NCI-H1092 (cell line): ENCODE measurements at places on chromosomes 4 and X.

- DNase-seq = no peak
Observed at GRCh38 chr4:60575336-60575735, 624.8 kb upstream of the ADGRL3 start.

DNA sequence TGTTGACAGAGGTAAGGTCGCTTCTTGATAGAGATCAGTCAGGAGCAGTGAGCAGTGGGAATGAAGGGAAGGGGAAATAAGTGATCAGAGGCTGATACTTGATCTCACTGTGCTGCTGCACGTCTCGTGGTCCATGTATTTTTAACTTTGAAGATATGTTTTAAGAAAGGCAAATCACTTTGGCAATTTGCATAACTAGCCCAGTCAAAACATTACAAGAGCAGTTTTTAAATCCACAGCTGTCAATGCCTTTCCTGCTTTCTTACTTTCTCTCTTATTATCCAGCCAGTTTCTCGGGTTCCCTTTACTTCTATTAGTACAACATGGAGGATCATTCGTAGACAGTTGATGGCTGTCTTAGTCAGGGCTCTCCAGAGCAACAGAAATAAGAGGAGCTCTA is 472.8 kb downstream of the TMA16 start:
- no peak for DNase-seq

DNA sequence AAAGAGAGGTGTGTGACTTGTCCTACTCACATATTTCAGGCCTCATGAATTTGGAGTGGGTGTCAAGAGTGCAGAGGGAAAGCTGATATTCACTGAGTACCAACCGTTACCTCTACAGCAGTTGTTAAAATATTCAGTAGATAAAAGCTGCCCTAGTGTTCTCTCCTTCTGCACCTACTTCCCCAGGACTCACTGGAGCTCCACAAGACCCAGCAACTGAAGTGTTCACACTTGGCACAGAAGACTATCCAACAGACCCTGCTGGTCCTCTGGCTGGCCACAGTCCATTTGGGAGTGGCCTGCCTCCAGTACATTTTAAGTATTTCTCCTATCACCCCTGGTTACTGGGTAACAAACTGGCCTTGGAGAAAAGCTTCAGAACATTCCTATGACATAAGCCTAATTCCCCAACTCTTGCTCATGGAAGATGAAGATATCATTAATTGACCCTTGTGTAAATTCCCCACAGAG is 70.8 kb downstream of the PPARGC1A start:
- no peak for DNase-seq

DNA sequence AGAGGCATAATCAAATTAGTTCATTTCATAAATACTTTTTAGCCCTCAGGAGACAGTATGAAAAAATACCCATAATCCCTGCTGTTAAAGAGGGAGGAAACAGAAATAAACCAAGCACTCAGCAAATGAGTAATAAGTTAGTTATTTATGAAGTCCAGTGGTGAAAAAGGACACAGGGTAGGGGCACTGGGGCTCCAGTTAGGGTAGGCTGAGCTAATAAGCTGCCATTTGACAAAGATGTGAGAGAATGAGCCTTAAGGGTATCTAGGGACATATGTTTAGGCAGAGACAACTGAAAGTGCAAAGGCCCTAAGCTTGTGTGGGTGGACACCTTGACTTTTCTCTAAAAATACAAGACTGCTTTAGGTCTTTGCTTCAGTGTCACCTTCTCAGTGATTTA is 94.4 kb downstream of the IL15 start:
- no peak for DNase-seq

GRCh38 chr4:80096175-80096850 is 23.3 kb upstream of the ANTXR2 start:
- no peak for DNase-seq

DNA sequence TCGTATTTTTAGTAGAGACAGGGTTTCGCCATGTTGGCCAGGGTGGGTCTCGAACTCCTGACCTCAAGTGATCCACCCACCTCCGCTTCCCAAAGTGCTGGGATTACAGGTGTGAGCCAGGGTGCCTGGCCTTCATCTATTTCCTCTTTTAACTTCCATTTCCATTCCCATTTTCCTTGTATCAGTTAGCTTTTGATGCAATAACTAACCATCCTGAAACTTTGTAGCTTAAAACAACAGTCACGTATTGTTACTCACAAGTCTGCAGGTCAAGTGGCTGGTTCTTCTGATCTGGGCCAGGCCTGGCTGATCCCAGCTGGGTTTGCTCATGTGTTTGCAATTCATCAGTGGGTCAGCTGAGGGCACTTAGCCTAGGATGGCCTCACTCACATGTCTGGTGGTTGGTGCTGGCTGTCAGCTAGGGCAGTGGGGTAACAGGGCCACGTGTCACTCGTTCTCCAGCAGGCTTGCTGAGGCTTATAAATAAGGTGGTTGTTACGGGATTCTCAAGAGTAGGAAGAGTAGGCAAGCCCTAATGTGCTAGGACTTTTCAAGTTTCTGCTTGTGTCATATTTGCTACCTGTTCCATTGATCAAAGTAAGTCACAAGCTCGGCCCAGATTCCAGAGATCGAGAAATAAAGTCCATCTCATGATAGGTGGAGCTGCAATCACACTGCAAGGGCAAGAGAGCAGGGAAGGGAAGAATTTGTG is 88.2 kb downstream of the SOWAHB start:
- no peak for DNase-seq

GRCh38 chr4:115278830-115279229 is 165.4 kb upstream of the NDST4 start:
- no peak for DNase-seq

GRCh38 chr4:42541647-42542046 is 115.3 kb downstream of the ATP8A1 start:
- DNase-seq = no peak

DNA sequence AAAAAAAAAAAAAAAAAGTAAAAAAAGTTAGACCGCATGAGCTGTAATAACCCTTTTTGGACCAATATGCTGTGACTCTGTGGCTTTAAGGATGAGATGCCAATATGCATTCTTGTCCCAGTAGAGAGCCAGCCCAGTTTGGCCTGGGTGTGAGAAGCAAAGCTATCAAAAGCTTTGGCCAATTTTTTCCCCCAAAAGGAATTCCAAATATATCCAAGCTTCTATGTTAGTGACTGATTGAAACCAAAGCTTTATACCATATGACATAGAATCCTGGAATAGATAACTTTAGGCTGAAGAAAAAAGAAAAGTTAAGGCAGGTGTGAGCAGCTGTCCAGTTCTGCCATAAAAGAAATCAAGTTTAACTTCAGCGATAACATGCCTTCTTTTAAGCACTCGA is 30.5 kb upstream of the RBPJ start:
- DNase-seq = no peak

DNA sequence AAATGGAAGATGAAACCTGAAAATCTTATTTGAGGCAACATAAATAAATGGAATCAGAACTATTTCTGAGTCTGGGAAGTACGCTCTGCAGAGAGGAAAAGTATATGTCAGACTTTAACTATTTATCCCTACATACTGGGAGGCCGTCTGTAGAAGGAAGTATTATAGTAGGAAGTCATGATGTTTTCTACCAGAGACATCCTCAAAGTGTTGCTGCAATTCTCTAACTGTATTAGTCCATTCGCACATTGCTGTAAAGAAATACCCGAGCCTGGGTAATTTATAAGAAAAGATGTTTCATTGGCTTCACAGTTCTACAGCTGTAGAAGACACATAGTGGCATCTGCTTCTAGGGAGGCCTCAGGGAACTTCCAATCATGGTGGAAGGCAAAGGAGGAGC is 88.7 kb upstream of the TBL1X start:
- no peak for DNase-seq

DNA sequence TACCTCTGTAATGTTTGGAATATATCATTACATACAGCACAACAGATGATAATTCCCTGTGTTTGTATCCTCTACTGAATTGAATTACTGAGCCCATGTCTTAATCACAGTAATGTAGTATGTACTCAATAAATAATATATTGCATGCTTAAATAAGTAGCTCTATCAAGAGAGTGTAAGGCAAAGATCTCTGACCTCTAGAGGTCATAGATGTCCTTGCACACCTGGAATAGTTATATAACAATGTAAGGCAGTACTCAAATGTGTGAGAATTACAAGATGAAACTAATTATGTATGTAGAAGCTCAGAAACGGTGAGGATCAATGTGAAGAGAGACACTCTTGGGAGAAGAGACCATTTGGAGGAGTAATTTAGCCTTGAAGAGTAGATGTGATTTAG is 14.3 kb upstream of the GCNA start:
- DNase-seq = no peak

DNA sequence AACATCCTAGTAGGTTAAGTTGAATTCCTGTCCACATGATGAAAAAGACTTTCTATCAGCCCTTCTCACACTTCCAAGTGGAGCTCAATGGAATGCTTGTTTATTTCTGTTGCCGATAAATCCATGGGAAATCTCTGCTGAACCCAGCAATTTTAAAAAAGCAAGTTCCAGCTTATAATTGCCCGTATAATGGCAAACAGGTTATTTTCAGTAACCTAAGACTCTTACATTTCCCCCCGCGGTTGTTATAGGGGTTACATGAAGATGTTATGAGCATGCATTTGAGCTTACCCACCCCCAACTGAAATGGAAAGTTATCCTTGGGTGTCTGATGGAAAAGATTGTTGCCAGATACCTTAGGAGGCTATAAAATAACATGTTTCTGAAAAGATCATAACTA is 136.2 kb downstream of the PALLD start:
- DNase-seq = no peak

- no peak for DNase-seq
Observed at GRCh38 chrX:140664939-140665338, 44.6 kb upstream of the LINC00632 start.

DNA sequence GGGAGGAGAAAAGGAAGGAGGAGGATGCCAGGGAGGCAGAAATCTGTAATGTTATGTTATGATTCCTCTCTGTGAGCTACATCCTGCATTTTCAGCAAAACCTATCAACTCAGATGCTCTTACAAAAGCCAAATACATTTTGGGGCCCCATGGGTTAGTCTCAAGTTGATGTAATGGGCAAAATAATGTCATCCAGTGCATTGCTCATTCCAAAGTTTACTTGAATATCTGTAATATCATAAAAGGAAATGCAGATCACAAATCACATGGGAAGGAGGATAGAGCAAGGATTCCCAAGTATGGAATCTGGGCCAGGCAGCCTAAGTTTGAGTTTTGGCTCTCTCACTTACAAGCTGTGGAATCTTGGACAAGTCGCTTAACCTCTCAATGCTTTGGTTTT is 74.9 kb upstream of the SOD3 start:
- DNase-seq = no peak

DNA sequence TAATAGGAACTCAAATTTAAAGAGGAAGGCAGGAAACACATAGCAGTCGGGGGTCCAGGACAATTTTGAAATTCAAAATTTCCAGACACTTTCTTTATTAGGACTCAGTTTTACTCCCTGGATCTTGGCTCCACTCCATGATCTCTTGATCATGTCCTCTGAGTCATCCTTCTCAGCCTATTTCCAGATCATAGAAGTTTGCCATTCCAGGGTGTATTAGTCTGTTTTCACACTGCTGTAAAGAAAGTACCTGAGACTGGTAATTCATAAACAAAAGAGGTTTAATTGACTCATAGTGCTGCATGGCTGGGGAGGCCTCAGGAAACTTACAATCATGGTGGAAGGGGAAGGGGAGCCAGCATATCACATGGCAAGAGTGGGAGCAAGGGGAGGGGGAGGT is 564.7 kb upstream of the ACTRT1 start:
- DNase-seq = no peak

DNA sequence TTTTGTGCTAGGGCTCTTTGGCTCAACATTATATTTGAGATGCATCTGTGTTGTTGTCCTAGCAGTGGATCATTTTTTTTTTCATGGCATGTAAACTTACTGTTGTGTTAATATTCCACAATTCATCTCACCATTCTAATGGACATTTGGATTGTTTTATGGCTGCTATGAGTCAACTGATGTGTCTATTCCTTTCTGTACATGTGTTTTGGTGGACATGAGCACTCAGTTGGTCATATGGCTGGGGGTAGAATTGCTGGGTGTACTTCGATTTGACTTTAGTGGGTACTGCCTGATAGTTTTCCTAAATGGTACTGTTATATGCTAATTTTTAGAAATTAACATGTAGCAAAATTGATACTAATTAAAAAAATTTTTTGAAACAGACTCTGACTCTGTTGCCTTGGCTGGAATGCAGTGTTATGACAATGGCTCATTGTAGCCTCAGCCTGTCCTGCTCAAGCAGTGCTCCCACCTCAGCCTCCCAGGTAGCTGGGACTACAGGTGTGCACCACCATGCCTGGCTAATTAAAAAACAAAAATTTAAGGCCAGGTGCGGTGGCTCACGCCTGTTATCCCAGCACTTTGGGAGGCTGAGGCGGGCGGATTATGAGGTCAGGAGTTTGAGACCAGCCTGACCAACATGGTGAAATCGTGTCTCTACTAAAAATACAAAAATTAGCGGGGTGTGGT is 9.0 kb downstream of the FAM193A start:
- no peak for DNase-seq

- DNase-seq = no peak
Observed at GRCh38 chr4:150501983-150502382, 80.0 kb upstream of the MAB21L2 start.

DNA sequence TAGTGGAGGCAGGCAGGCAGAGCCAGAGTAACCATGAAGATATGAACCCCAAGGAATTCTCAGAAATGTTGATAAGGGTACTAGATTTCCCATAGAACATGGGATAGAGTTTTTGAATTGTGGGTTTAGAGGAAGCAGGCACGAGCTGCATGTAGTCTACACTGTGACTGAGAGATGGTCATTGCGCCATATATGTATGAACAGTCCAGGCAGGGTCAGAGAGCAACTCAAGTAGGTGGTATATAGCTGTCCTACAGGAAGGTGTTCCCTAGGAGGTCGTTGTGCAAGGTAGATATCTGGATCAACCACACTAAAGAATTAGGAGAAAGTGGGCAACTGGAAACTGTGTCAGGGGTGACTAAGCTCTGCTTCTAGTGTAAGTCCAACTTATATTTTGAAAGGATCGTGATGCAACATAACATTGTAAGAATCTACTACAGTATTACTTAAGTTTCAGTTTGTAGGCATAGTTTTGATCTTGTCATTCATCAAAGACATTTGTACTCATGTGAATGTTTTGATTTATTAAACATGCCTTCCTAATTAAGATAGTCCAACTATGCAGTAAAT is 94.6 kb downstream of the HPGD start:
- DNase-seq = no peak

GRCh38 chr4:24742773-24743172 is 52.6 kb upstream of the SOD3 start:
- DNase-seq = no peak

DNA sequence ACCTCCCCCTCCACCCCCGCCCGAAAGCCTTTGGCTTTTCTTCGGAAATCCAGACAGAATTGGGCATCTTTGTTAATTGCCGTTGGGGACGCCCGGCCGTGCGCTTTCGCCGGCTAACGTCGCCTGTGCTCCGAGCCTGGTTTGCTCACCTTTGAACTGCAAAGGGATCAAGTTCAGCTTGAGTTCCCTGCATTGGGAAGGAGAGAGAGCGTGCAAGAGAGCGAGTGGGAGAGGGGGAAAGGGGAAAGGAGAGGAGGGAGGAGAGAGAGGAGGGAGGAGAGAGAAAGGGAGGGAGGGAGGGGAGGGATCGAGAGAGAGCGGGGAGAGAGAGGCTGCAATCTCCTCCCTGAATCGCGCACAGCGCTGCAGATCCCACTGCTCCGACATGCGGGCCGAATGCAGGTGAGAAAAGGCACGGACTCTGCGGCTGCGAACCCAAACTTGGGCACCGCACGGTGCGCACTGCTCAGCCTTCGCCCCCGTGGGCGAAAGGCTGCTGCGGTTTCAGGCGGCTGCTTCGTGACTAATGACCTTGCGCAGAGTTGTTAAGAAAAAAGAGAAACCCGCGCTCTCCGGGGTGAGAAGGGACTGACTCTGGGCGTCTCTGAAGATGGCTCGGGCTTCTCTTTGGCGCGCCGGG is at the start of gene PCDH7:
PCDH7 (plus strand) TSS at position 349 of the 640 bp plus-strand sequence. CDS start 1,054 bp downstream, outside the sequence.
- DNase-seq = no peak
